ENCODE measurements at places on chromosomes 7 and 10.

- no peak overlapping the region for H3K4me3 ChIP-seq
- H3K27ac ChIP-seq, result no peak overlapping the region
- H3K27me3 ChIP-seq, result no peaks in the 10 kb centered on the region
- H3K36me3 ChIP-seq, result no peaks in the 10 kb centered on the region
Measured at GRCh38 chr10:9636216-9636615, 1381.5 kb upstream of the CELF2 start.

- peaks cover 4% of the 10 kb centered on the region for H3K36me3 ChIP-seq
- H3K27ac ChIP-seq, result no peak overlapping the region
- H3K27me3 ChIP-seq, result no peaks in the 10 kb centered on the region
- no peak for DNase-seq
Measured at GRCh38 chr10:11238893-11239292, 221.2 kb downstream of the CELF2 start.

GRCh38 chr7:100779359-100779758, 46.0 kb downstream of the ZAN start:
- H3K4me3 ChIP-seq, result no peak overlapping the region
- no peaks in the 10 kb centered on the region for H3K36me3 ChIP-seq
- H3K27me3 ChIP-seq, result peaks cover 10% of the 10 kb centered on the region

DNA sequence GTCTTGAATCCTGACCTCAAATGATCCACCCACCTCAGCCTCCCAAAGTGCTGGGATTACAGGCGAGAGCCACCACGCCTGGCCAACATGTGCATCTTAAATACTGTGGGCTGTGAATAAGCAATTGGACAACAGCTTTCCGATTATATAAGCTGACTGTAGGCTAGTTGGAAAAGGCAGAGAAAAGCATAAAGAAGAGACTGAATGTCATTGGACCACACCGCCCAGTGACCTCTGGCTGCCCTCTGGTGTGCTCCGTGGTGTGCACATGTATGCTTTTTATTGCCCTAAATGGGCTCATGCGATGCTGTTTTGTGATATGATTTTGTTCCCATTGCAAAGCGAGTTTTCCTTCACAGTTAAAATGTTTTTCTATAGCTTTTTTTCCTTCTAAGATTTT, 15.4 kb upstream of the CSGALNACT2 start:
- no peaks in the 10 kb centered on the region for H3K27me3 ChIP-seq
- no peak overlapping the region for H3K27ac ChIP-seq
- no peak for DNase-seq
- H3K4me1 ChIP-seq, result peaks cover 17% of the 10 kb centered on the region
- no peak overlapping the region for H3K4me3 ChIP-seq

GRCh38 chr10:34109952-34110702, 705.0 kb downstream of the PARD3 start:
- H3K4me3 ChIP-seq, result no peak overlapping the region
- H3K4me1 ChIP-seq, result no peaks in the 10 kb centered on the region

DNA sequence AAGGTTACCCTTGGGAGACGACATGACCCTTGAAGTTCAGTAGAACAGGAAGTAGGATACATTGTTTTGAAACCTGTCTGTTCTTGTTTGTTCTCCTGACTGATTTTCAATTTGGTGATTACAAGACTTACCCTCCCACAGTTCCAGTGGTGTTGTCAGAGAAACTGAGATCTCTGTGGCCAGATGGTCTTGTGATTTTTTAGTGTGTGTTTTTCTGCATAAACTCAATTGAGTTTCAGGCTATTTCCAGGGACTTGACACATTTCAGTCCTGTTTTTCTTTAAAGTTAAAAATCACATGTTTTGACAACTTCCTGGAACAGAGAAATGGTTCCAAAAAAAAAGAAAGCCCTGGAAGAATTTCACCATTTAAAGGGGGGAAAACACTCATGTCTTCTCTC, 22.3 kb downstream of the PIK3CG start:
- no peak overlapping the region for H3K27ac ChIP-seq
- no peak overlapping the region for H3K4me3 ChIP-seq
- H3K36me3 ChIP-seq, result peaks cover 15% of the 10 kb centered on the region
- no peak for DNase-seq
- H3K4me1 ChIP-seq, result no peaks in the 10 kb centered on the region

GRCh38 chr7:112395411-112395810, 54.8 kb upstream of the IFRD1 start:
- H3K27ac ChIP-seq, result no peak overlapping the region
- H3K4me1 ChIP-seq, result peaks cover 7% of the 10 kb centered on the region
- no peak overlapping the region for H3K4me3 ChIP-seq
- H3K27me3 ChIP-seq, result no peaks in the 10 kb centered on the region
- no peaks in the 10 kb centered on the region for H3K36me3 ChIP-seq
- DNase-seq, result no peak

- DNase-seq, result no peak
- H3K4me3 ChIP-seq, result no peak overlapping the region
- H3K27me3 ChIP-seq, result no peaks in the 10 kb centered on the region
- H3K4me1 ChIP-seq, result no peaks in the 10 kb centered on the region
- H3K36me3 ChIP-seq, result no peaks in the 10 kb centered on the region
- H3K27ac ChIP-seq, result no peak overlapping the region
Measured at GRCh38 chr10:64115908-64116643, 594.9 kb downstream of the REEP3 start.

Measured in lower lobe of right lung (tissue), 2 donors.